GM12892 (cell line): ENCODE measurements at places on chromosomes 4 and X.

DNA sequence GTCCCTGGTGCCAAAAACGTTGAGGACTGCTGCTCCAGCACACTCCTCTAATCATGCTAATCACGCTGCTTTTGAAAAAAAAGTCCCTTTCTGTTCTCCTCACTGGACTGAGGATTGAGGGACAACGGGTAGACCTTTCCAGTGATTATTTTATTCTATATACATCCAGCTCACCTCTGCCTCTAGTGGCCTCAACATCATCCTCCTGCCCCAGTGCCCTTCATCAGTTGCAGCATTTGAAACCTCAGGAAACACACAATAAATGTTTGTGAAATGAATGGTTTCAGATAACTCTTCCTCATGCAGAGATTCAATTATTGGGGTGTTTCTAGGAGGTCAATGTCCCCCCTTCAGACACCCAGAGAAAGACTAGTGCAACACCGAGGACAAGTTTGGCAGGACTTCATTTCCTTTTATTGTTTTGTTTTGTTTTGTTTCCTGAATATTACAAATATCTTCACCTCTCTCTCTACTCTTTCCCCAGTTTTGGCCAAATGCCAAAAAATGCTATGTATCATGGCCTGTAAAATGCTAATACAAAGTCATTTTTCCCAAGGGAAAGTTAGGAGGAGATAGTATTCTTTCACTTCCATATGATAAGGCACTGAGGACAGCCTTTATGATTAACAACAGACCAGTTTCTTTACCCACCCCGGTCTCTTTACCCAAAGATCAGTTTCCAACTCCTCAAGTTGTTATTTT, 460.1 kb upstream of the SLIT2 start:
- no peak for DNase-seq

- DNase-seq = no peak
These were observed 566.3 kb downstream of the IL15 start for GRCh38 chr4:142202404-142203332.

DNA sequence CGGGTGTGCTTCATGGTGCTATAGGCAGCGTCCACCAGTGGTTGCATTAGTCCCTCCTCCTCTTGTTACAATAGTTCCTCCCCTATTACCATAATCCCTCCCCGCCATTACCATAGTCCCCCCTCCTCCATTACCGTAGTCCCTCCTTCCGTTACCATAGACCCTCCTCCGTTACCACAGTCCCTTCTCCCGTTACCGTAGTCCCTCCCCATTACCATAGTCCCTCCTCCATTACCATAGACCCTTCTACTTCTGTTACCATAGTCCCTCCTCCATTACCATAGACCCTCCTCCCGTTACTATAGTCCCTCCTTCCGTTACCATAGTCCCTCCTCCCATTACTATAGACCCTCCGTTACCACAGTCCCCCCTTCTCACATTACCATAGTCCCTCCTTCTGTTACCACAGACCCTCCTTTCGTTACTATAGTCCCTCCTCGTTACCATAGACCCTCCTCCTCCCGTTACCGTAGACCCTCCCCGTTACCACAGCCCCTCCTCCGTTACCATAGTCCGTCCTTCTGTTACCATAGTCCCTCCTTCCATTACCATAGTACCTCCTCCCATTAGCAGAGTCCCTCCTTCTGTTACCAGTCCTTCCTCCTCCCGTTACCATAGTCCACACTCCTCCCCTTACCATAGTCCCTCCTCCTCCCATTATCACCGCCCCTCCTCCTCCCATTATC, 129.6 kb downstream of the DHRSX start:
- no peak for DNase-seq

- DNase-seq = no peak
These were observed 56.0 kb downstream of the SPRY1 start for GRCh38 chr4:123452616-123453015.

GRCh38 chr4:3518511-3518880, 13.7 kb downstream of the LRPAP1 start:
- DNase-seq = no peak

DNA sequence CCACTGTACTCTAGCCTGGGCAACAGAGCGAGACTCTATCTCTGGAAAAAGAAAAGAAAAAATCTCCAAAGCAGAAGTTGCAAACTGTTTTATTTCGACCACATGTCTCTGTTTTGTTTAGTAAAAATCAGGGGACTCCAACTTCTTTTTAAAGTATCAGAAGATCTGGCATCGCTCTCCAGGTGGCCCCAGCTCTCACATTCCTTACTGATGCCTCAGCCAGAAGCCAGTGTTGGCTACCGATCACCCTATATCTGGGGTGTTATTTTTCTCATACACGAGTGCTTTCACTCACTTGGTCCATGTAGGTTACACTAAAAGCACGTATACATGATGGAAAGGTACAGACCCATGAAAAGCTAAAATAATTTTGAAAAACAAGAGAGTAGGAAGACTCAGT, 8.3 kb downstream of the MPP1 start:
- DNase-seq = no peak

GRCh38 chrX:40158036-40158706, 60.4 kb upstream of the BCOR start:
- DNase-seq = no peak

DNA sequence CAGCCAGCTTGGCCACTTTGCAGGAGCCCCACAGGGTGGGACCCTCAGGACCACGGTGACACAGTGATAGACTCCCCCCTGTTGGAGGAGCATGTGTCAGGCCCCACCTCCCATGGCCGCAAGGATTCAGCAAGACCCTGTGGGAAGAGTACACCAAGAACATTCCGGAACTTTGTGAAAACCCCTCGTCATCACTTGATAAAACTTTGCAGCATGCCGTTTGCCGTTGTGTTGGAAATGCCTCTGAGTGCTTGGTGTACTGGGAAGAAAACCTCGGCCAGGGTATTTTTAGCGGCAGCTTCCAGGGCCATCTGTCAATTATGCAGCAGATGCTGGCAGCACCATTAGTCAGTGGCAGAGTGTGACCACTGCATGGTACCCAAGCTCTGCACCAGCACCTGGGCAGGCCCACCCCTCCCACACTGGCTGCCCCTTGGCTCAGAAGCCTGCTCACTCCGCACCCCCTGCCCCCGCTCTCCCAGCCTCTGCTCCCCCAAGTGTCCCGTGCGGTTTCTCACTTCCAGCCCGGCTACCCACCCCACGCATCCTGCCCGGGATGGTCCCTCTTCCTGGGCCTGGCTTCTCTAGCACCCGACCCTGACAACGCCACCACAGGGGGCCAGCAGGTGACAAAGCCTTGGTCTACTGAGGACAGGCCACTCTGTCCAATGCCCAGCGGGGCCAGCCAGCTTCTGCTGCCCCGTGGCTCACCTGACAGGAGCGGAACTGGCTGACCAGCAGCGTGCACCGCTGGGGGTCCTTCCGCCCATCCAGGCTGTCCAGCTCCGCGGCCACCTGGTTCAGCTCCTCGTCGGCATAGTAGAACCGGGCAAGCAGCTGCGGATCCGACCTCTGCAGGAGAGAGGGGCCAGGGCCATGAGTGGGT, 65.0 kb downstream of the ZFYVE28 start:
- no peak for DNase-seq

DNA sequence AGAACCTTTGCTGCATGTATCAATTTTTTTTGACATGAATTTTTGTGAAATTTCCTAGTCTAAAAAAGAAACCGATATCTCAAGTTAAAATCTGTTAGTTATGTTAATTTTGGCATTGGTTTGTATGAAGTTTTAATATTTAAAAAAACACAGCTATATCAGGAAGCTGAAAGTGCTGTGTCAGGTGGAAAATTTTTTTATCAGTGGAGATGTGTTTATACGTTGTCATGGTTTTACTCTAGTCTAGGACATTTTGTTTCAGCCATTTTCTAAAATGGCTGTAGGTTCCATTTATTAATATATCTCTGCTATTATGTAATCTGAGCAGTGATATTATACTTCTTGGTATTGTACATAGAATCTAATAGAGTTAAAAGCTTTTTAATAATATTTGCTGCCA, 34.2 kb downstream of the OCRL start:
- no peak for DNase-seq

GRCh38 chrX:56746996-56747395, 18.0 kb downstream of the NBDY start:
- DNase-seq = no peak

DNA sequence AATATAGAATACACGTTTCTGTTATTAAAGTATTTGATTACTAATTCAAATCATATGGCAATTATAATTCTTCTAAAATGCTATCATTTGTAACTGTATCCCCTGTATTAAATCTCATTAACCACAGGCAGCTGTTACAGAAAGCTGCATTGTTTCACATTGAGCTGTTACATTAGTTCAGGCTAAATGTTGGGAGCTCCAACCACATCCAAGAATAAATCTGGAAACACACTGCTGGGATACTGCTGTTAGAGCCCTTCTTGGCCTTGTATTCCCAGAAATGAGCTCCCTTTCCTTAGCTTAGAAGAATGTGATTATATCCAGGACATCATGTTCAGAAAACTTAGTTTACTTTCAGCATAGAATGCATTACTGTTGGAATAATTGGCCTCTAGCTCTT, 48.2 kb downstream of the GUCY1B1 start:
- DNase-seq = no peak

DNA sequence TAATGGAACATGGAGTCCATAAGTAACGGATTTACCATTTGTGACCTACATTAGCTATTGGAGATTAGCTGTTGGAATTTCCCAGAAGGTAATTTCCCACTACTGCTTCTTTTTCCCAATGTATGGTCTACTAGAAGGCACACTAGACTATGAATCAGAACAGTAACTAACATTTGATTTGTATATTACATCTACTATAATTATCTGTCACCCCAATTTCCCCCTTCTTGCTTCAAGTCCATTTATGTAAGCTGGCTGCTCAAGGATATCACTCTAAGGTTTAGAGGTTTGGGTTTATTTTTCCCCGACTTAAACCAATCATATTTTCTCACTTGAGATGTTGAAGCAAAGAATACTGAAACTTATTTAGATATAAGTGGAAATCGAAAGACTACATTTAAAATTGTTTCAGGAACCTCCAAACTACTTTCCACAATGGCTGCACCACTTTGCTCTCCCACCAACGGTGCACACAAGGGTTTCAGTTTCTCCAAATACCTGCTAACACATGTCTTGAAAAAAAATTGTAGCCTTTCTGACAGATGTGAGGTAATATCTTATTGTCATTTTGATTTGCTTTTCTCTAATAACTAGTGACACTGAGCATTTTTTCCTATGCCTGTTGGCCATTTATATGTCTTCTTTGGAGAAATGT, 33.3 kb upstream of the H2AZ1 start:
- no peak for DNase-seq

DNA sequence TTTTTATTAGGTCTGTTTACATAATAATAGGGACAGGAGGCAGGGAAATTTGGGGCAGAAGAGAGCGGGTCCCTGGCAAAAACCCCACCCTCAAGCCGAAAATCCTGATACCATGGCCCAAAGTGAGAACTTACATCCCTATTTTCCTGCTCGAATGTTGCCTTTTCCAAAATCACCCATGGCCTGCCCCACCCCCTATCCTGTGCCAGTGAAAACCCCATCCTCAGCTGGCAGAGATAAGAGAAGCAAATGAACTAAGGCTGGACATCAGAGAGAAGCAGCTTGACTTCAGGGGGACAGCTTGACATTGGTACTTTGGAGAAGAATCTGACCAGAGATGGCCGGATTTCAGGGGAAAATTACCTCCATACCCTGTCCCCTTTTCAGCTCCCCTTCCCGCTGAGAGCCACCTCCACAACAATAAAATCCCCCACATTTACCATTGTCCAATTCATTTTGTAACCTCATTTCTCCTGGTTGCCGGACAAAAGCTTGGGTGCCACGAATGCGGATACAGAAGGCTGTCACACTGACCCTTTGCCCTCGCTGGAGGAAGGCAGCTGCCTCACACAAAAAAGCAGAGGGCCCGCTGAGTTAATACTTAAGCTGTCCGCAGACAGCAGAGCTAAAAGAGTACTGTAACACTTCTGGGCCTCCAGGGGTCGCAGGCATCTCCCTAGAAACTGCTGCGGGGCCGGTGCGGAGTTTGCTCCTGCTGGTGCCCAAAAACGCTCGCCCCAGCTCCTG, 196.2 kb downstream of the SNCA start:
- DNase-seq = no peak

DNA sequence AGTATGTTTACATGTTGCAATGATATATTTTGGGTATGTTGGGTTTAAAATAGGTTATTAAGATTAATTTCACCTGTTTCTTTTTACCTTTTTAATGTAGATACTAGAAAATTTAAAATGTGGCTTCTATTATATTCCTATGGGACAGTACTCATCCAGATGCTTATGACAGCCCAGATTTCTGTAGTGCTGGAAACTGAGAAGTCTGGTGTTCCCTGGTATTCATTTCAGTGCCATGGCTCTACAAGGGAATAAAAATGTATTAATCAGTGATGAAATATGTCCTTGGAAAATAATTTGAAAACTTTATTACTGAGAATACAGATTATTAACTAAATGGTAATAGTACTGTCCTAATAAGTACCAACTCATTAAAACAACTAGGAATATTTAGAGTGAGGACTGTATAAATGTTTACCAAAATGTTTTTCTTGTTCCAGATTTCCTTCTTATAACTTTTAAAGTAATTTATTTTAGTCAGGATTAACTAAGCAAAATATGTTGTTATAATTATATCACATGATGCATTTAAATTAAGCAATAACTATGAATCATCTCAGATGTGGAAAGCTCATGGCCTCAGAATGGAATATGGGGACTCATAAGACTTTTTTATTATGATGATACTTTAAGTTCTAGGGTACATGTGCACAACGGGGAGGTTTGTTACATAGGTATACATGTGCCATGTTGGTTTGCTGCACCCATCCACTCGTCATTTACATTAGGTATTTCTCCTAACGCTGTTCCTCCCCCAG, 25.3 kb downstream of the ARHGAP24 start:
- DNase-seq = no peak

DNA sequence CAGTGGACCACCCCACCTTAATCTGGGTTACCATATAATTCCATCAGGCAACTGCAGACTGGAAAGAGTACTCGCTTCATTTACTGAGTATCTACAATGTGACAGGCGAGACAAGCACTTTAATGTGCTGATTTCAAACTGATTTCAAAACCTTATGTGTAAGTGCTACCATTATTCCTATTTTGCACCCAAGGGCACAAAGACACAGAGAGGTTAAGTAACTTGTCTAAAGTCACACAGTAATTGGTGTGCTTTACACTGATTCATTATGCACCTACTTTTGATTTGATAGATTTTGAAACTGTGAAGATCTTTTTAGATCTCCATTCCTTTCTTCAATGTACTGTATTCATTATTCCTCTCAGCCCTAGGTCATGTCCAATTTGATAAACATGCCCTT, 192.4 kb downstream of the MGST2 start:
- no peak for DNase-seq
